ENCODE measurements at places on chromosomes 1 and 21. TPM values are rescaled to one million over a fixed set of nuclear protein-coding genes. Genes with fewer than 3 reads are reported as not detected.

DNA sequence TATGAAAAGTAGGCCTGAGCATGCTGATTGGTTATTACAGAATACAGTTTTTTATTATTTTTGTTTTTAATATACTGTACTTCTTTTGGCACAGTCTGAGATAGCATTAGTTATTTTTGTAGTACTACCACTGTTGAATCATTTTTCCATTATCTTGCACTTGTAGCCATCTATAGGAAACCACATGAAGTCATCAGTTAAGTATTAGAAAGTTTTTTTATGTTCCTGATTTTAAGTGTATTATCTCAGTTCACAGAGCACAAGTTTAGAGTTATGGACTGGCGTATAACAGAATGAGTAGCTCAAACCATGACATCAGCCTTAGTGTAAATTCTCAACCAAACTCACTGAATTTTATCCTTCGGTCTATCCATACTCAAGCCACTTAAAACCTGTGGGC, 22.8 kb downstream of the DHX9 start:
- peaks cover 100% of the 10 kb centered on the region for H3K36me3 ChIP-seq
- no peak overlapping the region for H3K4me3 ChIP-seq
- no peaks in the 10 kb centered on the region for H3K27me3 ChIP-seq
- no peak overlapping the region for H3K27ac ChIP-seq
- no peaks in the 10 kb centered on the region for H3K4me1 ChIP-seq

GRCh38 chr1:9435153-9435636, 104.1 kb upstream of the SLC25A33 start:
- peak overlapping the region; percentile 8 for H3K27ac ChIP-seq
- DNase-seq, result no peak
- no peaks in the 10 kb centered on the region for H3K36me3 ChIP-seq
- no peaks in the 10 kb centered on the region for H3K27me3 ChIP-seq
- H3K4me3 ChIP-seq, result no peak overlapping the region
- H3K4me1 ChIP-seq, result peaks cover 13% of the 10 kb centered on the region

- no peaks in the 10 kb centered on the region for H3K36me3 ChIP-seq
- no peak for DNase-seq
- no peak overlapping the region for H3K4me3 ChIP-seq
Measured at GRCh38 chr1:223316082-223316481, 47.9 kb downstream of the SUSD4 start.

DNA sequence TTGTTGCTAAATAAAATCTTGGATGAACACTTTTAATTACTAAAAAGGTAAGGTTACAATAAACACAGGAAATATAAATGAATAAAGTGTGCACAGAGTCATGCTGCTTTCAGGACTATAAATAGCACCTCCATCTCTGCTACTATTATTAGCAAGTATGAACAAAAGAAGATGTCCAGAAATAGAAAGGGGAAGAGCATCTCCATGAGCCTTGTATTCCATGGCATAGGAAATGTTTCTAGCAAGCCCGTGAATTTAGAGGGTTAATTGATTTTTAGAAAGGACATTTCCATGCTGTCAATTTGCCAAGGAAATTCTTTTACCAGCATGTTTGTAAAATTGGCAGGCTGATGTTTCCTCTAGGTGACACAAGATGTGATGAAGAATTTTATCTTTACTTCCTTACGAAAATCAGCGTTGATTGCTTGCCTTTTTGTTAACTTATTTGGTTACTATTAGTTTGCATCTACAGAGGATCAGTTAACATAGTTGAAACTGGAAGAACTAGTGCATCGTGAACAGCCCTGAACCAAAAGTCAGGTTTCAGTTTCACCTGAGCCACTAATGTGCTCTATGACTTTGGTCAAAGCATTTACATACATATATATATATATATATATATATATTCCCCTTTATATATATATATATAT, 45.3 kb downstream of the NR5A2 start:
- no peak for DNase-seq
- H3K36me3 ChIP-seq, result no peaks in the 10 kb centered on the region
- H3K4me3 ChIP-seq, result no peak overlapping the region
- H3K4me1 ChIP-seq, result peaks cover 4% of the 10 kb centered on the region
- no peaks in the 10 kb centered on the region for H3K27me3 ChIP-seq

The FMO3 gene
- 0.97 TPM for polyA plus RNA-seq

The TNFSF4 gene
- polyA plus RNA-seq, result 1.8 TPM

The OSCP1 gene
- 21.4 TPM for polyA plus RNA-seq

All from left lung (tissue), 14 donors.